ENCODE measurements at places on chromosomes 1 and 21.
A peak's percentile ranks its signal among the peaks of the same experiment; 100 is the strongest.

DNA sequence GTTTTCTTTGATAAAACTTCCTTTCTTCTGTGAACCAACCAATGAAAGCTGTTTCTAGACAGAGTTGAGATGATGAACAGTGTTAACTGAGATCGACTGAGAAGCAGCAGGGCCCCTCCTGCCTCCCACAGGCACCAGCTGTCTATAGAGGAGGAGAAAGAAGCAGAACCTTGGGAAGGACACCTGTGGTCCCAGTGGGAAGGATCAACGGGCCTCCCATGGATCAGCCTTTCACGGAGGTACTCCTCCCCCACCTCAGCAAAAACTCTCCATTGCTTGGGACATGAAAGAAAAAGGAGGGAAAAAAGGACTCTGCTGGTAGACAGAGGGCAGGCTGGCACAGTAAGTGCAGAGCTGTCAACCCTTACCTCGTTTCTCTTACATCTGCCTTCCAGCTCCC, 40.5 kb downstream of the PLPPR5 start:
- no peak for DNase-seq

- DNase-seq = no peak
These were observed 37.7 kb downstream of the NKAIN1 start for GRCh38 chr1:31201931-31202360.

- DNase-seq = no peak
These were observed 120.7 kb upstream of the ZC3H11B start for GRCh38 chr1:219733511-219734174.

GRCh38 chr1:44924835-44925464, 61.4 kb downstream of the EIF2B3 start:
- peak; percentile 37 for DNase-seq

DNA sequence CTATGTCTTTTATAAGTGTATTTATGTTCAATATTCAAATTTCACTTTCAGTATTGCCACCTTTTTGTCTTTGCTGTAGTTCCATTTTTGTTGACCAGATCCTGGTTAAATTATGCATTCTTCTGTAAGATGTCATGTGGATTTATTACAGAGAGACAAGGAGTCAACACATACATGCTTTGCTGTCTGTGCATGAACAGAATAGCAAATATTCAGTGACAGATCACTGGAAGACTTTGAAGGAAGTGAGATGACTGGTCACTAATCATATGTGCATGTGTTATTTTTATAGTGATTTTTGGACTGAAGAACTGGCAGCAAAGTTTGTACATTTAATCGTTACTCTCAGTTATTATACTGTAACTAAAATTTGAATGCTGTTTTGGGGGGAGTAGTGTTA, 117.2 kb downstream of the PLPPR5 start:
- DNase-seq = no peak

GRCh38 chr1:182041615-182042014, 19.9 kb downstream of the ZNF648 start:
- no peak for DNase-seq

- DNase-seq = no peak
These were observed 564.2 kb downstream of the PTPRU start for GRCh38 chr1:29800522-29800956.

DNA sequence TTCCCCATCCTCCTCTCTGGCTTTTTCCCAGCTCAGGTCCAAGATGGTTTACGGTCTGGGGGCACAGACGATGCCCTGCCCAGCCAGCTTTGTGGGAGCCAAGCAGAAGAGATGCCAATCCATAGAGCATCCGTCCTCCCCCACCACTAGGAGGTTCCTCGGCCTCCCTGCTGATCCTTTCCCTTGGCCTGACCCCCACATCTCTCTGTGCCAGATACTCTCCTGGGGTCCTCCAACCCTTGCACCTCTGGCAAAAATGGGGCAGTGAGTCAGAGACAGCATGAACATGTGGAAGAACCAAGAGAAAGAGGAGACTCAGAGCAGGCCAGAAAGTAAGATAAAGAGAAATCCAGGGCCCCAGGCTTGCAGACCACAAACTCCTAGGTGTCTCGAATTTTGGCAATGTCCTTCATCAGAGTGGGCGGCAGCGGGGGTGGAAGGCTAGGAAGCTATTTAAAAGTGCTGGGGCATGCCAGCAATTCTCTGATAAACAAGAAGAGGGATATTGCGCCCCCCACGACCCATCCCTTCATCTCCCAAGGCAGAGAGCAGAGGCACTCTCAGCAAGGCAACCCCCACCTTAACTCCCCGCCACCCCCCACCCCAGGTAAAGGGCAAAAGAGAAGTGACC, 11.4 kb downstream of the BLACAT1 start:
- no peak for DNase-seq

GRCh38 chr1:16175610-16176553, 20.0 kb upstream of the EPHA2 start:
- DNase-seq = peak; percentile 95

DNA sequence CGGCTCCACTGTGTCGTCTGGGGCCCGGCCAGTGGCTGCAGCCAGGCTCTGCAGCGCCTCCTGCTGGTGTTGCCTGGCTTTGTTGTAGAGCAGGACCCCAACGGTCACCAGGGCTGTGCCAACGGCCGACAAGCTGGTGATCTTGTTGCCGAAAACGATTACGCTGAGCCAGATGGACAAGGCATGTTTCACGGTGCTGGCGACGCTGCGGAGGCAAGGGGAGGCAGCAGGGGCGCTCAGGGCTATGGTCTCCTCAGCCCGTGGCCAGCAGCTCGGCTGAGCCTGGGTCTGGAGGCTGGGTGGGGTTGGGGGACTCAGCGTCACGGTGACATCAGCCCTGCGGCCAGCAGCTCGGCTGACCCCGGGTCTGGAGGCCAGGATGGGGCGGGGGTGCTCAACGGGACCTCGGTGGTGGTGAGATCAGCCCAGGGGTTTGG, 7.0 kb upstream of the CDK11B start:
- no peak for DNase-seq

GRCh38 chr1:20148571-20149500, 9.7 kb downstream of the PLA2G2F start:
- no peak for DNase-seq

DNA sequence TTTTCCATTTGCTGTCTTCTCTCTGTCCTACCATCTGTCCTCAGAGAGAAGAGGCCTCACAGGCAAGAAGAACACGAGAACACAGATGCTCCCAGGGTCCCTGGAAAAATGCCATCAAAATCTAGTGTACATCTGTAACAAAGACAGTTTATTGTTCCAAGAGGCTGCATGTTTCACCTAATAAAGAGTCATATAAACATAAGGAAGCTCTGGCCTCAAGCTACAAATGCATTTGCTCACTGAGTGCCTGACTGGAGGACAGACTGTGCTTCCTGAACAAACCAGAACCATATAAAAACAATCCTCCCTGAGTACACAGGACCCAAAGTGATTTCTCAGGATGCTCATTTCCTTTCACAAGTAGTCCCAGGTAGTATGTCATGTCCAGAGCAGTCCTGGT, 76.3 kb upstream of the SLC44A3 start:
- DNase-seq = peak; percentile 25

DNA sequence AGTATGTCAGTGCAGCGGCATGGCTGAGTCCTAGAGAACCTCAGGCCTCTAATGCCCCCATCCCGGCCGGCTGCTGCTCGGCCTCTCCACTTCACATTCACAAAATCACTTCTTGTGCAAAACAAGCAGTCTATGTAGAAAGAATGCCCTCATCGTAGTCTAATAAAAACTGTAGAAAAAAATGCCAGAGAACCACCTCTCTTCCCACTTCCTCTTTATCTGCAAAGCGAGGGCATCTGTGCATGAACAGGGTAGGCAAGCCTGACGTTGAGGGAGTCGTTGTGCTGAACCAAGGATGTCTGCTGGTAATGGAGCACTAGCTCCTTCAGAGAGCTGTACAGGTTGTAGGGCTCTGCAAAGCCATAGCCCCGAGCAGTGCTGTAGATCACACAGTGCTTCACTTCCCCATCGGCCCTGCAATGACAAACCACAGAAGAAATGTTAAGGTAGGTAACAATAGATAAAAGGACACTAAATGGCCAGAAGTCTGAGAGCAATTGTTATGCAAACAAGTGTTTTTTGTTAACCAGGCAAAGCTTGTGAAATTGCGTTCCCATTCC, 88.9 kb downstream of the PIK3R3 start:
- DNase-seq = no peak

- DNase-seq = no peak
These were observed 28.4 kb upstream of the NLRP3 start for GRCh38 chr1:247387565-247387964.

DNA sequence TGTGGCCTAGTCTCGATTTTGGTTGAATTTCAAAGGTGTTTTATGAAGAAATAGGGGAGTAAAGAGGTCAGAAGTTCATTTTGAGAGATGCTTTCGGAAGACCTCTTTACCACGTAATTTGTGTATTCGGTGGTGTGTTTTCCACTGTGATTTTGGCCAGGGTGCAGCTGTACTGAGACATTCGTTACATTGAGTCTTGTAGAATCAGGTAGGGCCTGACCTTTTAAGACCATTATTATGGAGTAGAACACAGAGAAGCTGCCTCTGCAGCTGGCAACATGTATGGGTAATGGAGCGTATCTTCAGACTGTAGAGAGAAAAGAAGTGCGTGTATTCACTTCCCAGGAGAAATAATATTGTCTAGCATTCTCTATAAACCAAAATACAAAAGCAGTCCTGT, 326.5 kb downstream of the PDE4B start:
- DNase-seq = no peak
